ENCODE measurements at places on chromosomes 4 and X.

- DNase-seq: no peak
Measured at GRCh38 chr4:93617606-93618005, 210.9 kb upstream of the ATOH1 start.

- DNase-seq: no peak
Measured at GRCh38 chr4:51835079-51835478, 7.9 kb upstream of the DCUN1D4 start.

DNA sequence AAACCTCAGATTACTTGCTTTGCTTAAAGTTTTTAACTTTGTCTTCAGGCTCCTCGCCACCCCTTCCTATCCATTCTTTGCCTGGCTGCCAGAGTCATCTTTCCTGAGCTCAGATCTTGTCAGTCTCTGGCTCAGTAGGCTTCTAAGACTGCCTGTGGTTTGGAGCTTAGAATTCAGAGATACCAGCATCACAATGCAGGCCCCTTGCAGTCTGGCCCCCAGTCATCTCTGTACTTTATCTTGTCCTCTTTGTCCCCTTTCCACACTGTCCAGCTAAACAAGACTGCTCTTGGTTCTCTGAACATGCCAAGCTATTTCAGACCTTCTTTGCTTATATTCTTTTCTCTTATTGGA is 3.0 kb downstream of the KIAA0232 start:
- DNase-seq: no peak

GRCh38 chr4:177386278-177386815 is 55.9 kb downstream of the AGA start:
- DNase-seq: no peak

GRCh38 chr4:7654550-7655445 is 220.1 kb upstream of the PSAPL1 start:
- DNase-seq: no peak

DNA sequence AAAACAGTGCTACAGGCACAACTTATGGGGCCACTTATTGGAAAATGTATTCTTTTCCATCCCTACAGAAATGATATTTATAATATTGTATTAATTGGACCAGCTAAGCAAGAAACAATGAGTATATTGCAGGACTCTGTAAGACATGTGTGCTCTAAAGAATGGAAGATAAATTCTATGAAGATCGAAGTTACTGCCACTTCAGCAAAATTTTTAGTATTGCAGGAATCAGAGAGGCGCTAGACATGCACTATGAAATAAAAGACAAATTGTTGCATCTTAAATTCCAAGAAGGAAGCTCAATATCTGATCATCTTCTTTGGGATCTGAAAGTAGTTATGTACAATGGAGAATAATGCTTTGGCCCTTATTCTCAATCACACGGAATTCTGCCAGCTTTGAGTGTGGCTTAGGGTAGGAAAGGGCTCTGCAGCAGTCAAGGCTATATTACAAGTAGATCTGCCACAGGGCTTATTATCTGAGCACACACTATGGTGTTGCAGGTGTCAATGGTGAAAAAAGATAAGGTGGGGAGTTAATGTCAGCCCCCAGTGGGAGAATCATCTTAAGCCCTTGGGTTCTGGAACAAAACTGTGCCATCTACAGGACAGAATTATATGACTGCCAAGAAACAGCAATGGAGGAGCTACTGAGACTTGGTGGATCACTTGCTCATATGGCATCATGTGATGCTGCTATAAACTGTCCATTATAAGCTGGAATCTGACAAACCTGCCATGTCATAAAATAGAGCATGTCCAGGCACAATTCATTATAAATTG is 334.0 kb upstream of the NDST3 start:
- DNase-seq: no peak

GRCh38 chr4:3340038-3340699 is 47.3 kb downstream of the RGS12 start:
- DNase-seq: no peak

- DNase-seq: no peak
Measured at GRCh38 chr4:38985410-38986100, 46.7 kb downstream of the TMEM156 start.

GRCh38 chr4:174016251-174016650 is 267.2 kb downstream of the FBXO8 start:
- DNase-seq: no peak

DNA sequence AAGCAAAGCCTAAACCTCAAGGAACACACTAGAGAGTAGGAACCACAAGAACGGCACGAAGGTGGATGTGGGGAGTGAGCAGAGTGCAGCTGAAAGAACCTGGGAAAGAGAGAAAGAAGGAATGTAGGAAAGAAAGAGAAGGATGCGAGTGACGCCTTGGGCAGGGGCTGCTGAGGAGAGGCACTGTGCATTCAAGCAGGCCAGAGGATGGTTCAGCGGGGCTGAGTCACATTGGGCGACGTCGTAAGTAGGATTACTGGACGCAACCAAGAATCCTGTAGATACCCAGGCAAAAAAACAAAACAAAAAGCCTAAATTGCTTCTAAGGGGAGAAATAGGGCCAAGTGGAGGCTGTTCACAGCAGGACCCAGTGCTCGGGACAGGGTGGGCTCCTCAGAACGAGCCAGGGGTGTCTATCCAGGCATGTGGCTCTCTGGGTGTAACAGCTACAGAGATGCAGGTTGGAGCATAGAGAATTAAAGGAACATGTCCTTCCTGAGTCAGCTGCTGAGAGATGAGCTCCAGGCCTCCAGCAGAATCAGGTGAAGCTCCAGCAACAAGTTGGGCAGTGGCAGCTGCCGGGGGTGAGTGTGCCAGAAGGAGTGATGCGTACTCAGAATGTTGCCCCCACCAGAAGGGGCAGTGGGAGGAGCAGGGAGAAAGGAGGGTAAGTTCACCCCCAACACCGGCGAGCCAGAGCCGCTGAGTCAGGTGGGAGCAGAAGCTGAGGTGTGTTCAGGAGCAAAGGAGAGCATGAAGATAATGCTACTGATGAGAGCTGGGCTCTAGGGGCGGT is 38.6 kb downstream of the NELFA start:
- DNase-seq: no peak

- no peak for DNase-seq
Measured at GRCh38 chrX:9942086-9942485, 25.1 kb upstream of the CLDN34 start.

- no peak for DNase-seq
Measured at GRCh38 chr4:104420766-104421165, 73.9 kb downstream of the CXXC4 start.

DNA sequence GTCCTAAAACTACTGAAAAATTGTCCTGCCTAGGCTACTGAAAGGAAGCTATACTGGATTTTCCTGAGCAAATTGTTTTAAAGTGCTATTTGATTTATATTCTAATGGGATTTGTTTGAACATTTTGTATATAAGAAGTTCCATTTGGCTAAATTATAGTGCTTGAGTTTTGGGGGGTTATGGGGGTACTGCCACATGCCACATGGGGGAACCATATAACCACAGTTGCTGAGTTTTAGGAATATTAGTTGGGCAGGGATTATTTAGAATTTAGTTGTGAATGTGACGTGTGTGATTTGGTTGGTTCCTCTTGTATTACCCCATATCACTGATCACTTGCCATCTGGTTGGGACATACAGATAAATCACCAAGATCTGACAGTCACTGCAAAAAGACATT is 224.5 kb upstream of the TAPT1 start:
- DNase-seq: no peak

DNA sequence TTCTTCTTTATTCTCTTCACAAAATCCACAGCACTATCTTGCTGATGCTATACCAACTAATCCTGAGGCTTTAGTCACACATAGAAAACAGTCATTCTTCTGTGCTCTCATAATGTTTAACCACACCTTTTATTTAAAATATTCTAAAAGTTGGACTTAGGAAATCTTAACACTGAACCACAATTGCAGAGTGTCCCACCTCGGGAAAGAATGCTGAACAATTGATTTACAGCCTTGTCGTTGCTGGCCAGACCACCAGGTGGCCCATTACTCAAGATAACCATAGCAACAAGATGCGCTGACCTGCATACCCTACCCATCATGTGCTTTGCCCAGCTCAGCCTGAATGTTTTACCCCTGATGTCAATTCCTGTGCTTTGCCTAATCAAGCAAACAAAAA is 100.8 kb downstream of the ARSJ start:
- no peak for DNase-seq

GRCh38 chr4:46994007-46994405 is 625 bp upstream of the GABRA4 start:
- no peak for DNase-seq

GRCh38 chr4:115580901-115581300 is 467.5 kb upstream of the NDST4 start:
- no peak for DNase-seq

DNA sequence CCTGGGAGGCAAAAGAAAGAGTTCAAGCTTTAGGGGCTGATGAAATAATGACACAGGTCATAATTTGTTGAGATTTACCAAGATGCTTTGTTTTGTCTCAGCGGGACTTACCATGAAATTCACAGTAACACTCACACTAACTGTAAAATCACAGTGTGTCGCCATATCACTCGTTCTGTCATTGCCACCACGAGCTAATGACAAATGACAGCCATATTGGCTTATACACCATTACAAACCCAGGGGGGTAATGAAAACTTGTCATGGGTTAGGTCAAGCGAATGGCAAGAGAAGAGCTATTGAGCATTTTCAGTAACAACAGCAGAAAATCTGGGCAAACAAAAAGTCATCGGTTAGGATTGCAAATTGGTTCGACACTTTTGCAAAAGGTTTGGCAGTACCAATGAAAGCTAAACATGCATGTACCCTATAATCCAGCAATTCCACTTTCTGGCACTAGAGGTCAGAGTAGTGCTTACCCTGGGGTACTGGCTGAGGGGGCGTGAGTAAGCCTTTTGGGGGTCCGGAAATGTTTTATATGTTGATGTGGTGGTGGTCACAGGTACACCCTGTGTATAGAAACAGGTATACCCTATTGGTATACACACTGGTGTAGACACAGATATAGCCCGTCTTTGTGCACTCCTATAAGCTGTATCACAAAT is 83.9 kb upstream of the RAI2 start:
- no peak for DNase-seq

GRCh38 chr4:77145842-77146185 is 11.2 kb upstream of the CCNG2 start:
- no peak for DNase-seq

- DNase-seq: no peak
Measured at GRCh38 chr4:122666527-122667245, 45.8 kb upstream of the IL21 start.

GRCh38 chr4:872241-872981 is 46.5 kb upstream of the CPLX1 start:
- no peak for DNase-seq

- no peak for DNase-seq
Measured at GRCh38 chrX:148466292-148466691, 34.1 kb upstream of the AFF2 start.

- no peak for DNase-seq
Measured at GRCh38 chr4:144171697-144172096, 31.2 kb upstream of the GYPA start.

DNA sequence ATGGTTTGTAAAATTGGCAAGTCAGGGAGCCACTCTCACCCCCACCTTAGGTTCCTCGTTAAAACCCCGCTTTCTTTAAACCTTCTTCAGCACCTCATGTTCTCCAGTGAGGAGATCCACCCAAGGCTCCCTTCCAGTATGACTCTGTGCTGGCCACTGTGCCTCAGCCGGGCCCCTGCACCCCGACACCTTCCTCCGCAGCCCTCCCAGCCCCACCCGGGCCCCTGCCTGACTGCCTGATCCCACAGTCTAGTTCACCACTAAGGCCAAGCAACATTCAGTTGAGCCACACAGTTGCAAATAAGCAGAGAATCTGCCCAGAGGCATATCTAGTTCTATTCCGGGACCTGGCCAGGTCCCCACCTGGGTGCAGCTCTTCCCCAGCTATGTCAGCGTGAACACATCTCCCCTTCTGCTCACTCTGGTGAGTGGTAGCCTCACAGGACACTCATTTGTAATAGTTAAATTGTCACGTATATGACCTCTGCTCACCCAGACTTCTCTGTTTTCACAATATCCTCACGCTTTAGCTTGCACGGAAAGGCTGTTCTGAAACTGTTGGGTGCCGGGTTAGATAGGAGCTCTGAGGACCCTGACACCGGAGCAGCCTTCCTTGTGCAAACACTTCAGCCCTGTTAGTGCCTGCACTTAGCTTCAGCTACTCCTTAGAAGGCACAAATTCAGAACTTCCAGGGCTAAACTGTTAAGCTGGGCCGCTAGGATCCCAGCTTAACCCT is 146.8 kb downstream of the DCTD start:
- DNase-seq: peak; percentile 21

- DNase-seq: no peak
Measured at GRCh38 chrX:19616959-19617358, 101.7 kb upstream of the MAP3K15 start.

GRCh38 chr4:78362310-78362709 is 189.3 kb upstream of the ANXA3 start:
- no peak for DNase-seq

DNA sequence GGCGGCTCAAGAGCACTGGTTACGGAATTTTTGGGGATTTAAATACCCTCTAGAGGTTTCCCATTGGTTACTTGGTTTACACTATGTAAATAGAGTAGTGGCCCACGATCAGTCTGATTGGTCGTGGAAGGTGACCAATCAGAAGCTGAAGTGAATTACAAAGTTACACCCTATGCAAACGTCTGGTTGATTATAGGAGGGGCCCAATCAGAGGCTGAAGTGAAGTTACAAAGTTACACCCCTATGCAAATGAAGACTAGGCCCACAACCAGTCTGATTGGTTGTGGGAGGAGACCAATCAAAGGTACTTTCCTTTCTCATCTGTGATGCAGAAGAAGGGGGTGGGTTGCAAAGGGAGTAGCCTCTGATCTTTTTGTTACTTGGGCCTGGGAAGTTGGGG is 45.1 kb upstream of the HSD17B10 start:
- DNase-seq: no peak

DNA sequence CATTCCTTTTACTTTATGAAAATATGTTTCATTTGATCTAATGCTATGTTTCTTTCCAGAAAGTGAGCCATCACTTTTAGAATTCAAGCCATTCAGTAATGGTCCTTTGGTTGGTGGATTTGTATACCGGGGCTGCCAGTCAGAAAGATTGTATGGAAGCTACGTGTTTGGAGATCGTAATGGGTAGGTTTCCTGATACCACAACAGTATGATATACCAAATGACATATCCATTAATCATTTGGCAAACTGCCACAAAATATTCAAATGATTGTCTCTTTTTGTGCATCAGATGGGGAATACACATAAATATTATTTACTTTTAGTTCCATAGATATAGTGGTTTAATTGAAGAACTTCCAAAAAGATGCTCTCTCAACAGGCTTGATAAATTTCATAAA is 68.2 kb downstream of the HHIP start:
- no peak for DNase-seq

GRCh38 chrX:2516623-2517022 is 15.8 kb upstream of the DHRSX start:
- no peak for DNase-seq

GRCh38 chr4:85600501-85600900 is 125.6 kb downstream of the ARHGAP24 start:
- DNase-seq: no peak

GRCh38 chr4:41136456-41136855 is 77.9 kb downstream of the APBB2 start:
- DNase-seq: no peak
